ENCODE measurements at places on chromosomes 6 and 20. TPM values are rescaled to one million over a fixed set of nuclear protein-coding genes. Genes with fewer than 3 reads are reported as not detected.

NRN1 gene
- total RNA-seq, result 1.1 TPM

TBC1D20 gene
- total RNA-seq, result 18.2 TPM

CCN5 gene
- total RNA-seq, result not detected

SLC22A16 gene
- 0.14 TPM for total RNA-seq

MCCD1 gene
- total RNA-seq, result not detected

TTI1 gene
- 14.3 TPM for total RNA-seq

CLPSL1 gene
- not detected for total RNA-seq

PKIG gene
- total RNA-seq, result 28.8 TPM

DNA sequence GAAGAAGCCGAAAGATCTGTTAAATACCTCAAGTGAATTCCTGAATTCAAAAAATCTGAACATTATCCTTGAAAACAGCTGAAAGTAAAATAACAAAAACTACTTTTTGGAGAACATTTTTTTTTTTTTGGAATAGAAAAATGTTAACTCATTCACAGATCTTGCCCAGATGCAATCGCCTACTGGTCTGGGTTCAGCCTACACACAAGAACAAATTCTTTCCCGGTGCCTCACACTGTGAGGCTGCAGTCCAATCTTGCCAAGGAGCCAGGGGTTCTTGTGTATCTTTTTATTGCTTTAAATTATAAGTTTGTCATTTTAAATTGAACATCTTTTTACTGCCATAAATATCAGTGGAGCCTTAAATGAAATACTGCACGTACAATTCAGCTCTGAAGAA, 41.2 kb upstream of the TMEM200A start:
- DNase-seq, result no peak

GRCh38 chr20:50113420-50114224, 672 bp upstream of the UBE2V1 start:
- no peak for DNase-seq

- no peak for DNase-seq
Observed at GRCh38 chr20:62860391-62860923, 1.2 kb downstream of the TCFL5 start.

- no peak for DNase-seq
Observed at GRCh38 chr20:57877131-57877824, 167.5 kb upstream of the PMEPA1 start.

DNA sequence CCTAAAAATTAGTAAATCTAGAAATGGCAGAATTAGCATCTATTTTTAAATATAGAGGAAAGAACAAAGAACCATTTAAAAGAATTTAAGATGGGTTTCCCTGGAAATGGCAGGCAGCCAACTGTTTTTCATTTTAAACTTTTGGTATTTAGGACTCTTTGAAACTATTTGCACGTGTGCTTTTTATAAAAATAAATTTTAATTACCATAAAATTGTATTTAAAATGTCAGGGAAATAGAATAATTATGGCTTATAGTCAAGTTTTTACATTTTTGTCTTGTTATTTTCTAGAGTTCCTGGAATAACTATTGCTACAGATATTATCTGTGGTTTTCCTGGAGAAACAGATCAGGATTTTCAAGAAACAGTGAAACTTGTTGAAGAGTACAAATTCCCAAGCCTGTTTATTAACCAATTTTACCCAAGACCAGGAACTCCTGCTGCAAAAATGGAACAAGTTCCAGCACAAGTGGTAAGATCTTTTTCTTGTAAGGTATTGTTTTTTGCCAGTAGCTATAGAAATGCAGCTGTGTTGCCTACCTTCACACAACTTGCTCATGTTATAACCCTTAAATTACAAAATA, 528.7 kb upstream of the SOX4 start:
- DNase-seq, result no peak

DNA sequence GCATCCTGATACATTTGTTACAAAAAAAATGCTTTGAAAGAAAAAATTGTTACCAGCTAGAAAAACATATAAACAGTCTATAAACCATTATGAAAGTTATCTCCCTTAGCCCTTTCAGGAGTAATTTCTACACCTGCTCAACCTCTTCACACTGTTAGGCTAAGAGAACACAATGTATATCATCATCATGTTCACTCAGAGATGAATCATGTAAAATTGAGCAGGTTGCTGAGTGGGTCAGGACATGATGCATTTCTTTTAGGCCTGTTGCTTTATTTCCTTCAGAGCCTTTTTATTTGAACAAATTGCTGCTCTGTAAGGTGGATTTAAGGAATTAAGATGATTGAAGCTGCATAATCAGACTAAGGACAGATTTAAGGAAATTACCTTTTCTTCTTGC, 531.3 kb upstream of the MAN1A1 start:
- no peak for DNase-seq

- DNase-seq, result no peak
Observed at GRCh38 chr20:50427719-50428083, 82.5 kb upstream of the PTPN1 start.

DNA sequence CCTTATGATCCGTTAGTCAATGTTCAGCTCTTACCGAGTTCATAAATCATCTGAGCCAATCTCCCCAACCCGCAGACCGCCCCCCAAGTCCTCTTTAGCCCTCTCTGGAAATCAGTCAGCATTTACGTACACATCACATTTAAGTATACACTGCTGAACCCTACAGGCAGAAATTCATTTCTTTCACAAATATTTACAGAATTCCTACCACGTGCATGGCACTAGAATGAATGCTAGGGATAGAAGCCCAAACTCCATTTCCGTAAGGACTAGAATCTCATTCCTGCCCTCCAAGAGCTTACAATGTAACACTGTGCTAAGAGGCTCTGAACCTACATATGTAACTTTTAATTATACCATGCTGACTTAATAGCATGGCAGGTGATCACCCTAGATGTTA, 1.8 kb downstream of the OSER1 start:
- no peak for DNase-seq

GRCh38 chr6:41824571-41825569, 37.4 kb downstream of the TOMM6 start:
- no peak for DNase-seq

GRCh38 chr6:3139090-3139903, 18.0 kb downstream of the TUBB2A start:
- no peak for DNase-seq

DNA sequence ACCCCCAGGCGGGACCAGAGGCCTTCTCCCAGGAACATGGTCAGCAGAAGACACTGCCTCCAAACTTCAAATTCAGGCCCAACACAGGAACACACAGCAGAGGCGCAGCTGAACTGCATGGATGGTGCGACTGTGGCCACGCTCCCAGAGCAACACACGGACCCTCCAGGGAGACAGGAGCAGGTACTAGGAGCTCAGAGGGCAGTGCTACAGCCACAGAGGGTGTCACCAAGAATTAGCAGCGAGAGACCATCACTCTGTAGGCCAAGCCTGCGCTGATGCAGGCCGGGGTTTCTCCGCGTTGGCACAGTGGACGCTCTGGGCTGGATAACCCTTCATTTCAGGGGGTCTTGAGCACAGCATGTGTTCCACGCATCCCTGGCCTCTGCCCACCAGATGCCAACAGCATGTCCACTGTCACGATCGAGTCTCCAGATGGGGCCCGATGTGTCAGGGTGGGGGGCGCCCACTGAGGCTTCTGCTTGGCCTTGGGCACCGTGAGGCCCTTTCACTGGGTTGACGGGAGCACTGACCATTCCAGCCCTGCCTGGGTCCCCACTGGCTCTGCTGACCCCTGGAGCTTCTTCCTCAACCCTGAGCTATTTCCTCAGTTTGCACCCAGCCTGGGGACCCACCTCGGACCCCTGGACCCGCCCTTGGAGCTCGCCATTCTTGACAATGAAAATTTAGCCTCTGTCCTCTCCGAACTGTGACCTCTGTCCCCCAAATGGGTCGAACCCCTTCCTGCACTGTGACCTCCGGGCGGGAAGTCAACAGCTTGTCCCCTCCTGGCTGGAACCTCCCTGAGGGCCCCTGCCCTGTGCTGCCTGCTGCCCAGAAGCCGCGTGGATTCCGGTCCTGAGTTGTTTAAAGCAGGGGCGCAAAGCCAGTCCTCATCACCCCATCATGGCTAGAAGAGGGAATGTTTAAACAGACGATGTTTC, 239.4 kb downstream of the DLL1 start:
- no peak for DNase-seq

DNA sequence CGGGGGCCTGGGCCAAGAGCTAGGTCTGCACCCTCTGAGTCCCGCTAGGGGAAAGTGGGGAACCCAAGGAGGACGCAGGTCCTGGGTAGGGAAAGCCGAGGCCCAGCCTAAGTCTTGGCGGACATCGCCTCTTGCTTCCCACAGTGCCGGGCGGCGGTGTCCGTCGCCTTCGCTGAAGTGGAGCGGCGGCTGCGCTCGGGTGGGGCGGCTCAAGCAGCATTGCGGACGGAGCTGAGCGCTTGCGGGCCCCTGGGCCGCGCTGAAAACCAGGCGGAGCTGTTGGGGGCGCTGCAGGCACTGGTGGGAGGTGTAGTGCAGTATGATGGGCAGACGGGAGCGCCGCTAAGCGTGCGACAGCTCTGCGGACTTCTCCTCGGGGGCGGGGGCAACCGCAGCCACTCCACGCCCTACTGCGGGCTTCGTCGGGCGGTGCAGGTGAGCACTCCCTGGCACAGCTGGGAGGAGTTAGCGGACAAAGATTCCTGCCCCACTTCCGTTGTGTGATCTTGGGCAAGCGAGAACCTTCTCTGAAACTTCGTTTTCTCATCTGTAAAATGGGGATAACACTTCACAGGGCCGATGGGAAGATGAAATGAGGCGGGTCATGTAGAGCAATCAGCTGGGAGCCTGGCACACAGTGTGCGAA, 4.2 kb downstream of the PRSS16 start:
- no peak for DNase-seq

DNA sequence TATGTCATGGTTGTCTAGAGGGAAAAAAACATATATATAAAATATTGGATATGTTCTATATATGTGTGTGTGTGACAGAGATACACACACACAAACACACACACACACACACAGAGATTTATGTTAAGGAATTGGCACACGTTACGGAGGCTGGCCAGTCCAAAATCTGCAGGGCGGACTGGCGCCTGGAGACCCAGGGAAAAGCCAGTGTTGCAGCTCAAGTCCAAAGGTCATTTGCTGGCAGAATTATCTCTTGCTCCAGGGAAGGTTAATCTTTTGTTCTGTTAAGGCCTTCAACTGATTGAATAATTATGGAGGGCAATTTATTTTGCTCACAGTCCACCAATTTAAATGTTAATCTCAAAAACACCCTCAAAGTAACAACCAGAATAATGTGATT, 37.5 kb upstream of the PDE7B start:
- DNase-seq, result peak; percentile 6

GRCh38 chr6:28988536-28989311, 16.4 kb downstream of the ZNF311 start:
- no peak for DNase-seq

DNA sequence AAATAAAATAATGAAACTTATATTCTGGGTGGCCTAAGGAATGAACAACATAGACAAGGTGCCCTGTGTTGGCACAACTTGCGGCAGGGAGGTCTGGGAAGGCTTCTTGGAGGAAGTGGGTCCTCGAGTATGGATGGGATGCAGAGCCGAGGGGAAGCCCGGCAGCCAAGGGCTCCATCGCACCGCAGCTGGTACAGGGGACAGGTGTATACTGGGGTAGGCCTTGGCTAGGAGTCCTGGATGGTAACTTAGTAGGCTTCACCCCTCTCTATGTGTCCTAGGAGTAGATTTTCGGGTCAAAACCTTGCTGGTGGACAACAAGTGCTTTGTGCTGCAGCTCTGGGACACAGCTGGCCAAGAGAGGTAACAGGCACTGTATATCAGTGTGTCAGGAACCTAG, 28.0 kb downstream of the RAB44 start:
- DNase-seq, result no peak
